ENCODE measurements at places on chromosomes 3 and 15.

GRCh38 chr15:63971904-63972303 lies 74.4 kb downstream of the DAPK2 start:
- no peak for DNase-seq

DNA sequence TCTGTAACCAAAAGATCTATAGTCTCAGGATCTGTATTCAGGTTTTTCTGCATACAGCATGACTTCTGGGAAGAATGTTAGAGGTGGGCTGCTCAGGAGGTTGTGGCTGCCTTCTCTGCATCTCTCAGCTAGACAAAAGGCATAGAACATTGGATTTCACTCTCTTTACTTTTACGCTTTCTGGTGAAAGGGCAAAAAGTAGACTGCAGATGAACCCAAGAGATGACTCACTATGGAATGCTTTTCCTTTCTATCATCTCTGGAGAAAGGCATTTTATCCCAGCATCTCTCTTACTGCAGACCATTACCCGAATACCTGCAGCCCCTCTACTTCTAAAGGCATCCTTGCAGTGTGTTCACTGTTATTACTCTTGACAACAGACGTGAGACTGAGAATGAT lies 222.2 kb downstream of the WNT5A start:
- DNase-seq, result no peak

- no peak for DNase-seq
Measured at GRCh38 chr3:98691897-98692296, 71.2 kb upstream of the ST3GAL6 start.

DNA sequence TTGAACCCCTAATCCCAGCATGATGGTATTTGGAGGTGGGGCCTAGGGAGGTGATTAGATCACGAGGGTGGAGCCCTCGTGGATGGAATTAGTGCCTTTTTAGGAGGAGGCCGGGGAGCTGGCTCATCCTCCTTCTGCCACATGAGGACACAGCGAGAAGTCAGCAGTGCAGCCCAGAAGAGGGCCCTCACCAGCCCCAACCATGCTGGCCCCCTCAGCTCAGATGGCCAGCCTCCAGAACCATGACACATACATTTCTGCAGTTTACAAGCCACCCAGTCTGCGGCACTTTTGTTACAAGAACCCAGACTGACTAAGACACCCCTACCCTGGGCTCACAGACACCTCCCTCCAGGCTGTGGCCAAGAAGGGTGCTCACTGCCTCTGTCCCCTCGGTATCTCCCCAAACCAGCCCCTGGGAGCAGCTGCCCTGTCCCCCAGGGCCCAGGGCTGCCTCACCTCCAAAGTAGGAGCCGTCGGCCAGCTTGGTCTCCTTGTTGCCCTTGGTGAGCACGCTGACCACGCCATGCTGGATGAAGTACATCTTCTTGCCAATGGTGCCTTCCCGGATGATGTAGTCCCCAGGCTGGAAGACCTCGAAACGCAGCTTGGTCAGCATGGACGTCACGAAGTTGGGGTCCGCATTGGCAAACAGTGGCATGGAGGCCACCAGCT lies 44.1 kb downstream of the HCN4 start:
- no peak for DNase-seq

DNA sequence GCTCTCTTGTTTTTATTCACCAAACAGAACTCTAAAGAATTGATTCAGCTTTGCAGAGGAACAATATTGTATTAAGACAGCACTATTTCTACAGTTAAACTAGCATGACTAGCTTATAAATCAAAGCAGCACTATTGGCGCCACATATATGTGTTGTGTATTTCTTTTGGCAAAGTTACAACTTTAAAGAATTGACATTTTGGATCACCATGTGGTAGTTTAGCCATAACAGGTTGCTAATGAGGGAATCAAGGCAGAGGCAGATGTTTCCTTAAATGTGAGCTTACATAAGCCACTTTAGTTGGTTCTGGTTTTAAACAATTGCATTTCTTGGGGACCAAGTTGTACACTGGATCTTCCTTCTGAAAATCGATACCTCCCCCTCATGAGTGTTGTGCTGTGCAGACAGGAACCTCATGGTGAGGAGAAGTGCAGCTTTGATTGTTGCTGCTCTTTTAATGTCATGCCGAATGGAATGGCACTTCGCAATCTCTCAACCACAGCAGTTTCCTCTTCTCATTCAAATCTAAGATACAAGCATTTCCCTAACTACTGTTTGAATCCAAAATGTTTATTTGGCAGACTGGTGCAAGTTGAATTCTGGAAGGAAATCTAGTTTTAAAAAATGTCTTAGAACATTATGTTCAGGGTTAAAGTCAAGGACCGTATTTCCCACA lies 151.2 kb downstream of the MYRIP start:
- no peak for DNase-seq

DNA sequence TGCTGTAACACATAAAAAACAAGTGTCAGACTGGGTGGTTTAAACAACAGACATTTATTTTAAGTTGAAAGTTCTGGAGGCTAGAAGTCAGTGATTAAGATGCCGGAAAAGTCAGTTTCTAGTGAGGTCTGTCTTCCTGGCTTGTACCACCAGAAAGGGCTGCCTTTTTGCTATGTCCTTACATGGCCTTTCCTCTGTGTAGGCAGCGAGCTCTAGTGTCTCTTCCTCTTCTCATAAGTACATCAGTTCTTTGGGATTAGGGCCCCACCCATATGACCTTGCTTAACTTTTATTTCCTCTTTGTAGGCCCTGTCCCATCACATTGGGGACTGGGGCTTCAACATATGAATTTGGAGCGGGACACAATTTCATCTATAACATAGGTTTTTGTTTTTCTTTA lies 128.0 kb downstream of the BBX start:
- no peak for DNase-seq

DNA sequence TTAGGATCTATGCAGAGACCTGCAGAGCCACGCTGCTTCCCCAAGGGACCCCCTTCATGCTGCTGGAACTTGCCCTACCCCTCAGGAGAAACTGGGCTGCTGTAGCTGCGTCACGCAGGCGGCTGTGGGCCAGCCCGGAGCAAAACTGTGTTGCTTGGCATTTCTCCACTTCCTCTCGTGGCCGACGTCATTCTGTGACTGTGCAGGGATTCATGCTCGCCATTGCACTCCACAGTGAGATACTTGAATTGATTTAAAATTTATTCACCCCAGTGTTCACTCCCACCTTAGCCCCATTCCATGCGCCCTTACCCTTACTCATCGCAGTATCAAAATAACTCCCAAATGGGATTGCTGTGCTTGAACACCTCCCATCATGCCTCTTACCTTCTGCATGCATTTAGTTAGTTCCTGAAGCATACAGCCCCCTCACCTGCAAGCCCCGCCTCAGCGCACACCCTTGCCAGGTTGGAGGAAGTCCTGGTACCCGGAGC lies 45.7 kb downstream of the TMEM44 start:
- DNase-seq, result peak; percentile 15

GRCh38 chr3:53293867-53294266 lies 38.0 kb upstream of the TKT start:
- DNase-seq, result no peak

Measured in substantia nigra (tissue), 51 donors.